ENCODE measurements at places on chromosomes 16 and 17.

- DNase-seq, result no peak
These were observed 8.8 kb downstream of the NFATC3 start for GRCh38 chr16:68093816-68094613.

DNA sequence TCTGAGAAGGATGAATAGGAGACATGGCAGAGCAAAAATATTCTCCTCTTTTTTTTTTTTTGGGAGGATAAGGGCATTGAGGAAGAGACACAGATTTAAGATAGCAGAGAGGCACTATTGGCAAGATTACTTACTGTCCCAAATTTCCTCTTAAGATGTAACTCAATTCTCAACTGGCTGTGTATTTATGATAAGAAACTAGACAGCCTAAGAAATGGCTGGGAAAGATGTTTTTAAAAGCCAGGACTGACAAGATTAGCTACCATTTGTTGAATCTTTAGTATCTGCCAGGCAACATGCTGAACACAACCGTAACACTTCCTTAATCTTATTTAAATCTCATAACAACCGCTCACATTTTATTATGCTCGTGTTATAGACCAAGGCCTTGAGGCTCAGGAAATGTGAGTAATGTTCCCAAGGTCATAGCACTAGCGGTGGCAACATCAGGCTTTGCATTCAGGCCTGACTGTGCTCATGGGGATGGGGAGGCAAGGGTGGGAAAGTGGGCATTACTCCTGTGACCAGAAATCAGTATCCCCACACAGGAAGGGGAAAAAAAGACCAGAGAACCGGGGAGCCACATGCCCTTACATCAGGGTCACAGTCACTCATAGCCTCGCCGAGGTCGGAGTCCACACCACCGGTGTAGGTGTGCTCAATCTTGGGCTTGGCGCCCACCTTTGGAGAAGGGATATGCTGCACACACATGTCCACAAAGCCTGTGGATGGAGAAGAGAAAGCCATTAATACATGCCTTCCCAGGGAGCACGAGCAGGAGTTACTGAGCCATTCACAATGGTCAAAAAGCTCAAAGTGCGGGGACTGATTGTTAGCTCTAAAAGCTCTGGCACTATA lies 15.6 kb downstream of the HIGD1B start:
- DNase-seq, result no peak

GRCh38 chr16:78648517-78648916 lies 549.1 kb downstream of the WWOX start:
- no peak for DNase-seq

DNA sequence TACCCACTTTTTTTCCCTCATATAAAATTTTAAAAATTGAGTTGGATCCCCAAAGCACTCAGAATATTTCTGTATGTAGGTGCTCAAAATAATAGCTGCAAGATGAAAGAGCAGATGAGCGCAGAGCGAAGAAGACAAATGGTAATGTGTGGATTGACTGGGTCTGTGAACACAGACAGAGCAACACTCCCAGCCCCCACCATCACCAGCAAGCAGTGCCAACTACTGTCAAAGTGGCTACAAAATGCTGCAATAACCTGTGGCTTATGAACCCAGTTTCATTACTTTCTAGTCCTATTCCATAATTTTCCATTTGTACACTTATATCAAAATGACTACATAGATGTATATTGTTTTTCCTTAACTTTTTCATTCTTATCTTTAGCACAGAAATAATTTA lies 137.2 kb downstream of the MYO1D start:
- no peak for DNase-seq

DNA sequence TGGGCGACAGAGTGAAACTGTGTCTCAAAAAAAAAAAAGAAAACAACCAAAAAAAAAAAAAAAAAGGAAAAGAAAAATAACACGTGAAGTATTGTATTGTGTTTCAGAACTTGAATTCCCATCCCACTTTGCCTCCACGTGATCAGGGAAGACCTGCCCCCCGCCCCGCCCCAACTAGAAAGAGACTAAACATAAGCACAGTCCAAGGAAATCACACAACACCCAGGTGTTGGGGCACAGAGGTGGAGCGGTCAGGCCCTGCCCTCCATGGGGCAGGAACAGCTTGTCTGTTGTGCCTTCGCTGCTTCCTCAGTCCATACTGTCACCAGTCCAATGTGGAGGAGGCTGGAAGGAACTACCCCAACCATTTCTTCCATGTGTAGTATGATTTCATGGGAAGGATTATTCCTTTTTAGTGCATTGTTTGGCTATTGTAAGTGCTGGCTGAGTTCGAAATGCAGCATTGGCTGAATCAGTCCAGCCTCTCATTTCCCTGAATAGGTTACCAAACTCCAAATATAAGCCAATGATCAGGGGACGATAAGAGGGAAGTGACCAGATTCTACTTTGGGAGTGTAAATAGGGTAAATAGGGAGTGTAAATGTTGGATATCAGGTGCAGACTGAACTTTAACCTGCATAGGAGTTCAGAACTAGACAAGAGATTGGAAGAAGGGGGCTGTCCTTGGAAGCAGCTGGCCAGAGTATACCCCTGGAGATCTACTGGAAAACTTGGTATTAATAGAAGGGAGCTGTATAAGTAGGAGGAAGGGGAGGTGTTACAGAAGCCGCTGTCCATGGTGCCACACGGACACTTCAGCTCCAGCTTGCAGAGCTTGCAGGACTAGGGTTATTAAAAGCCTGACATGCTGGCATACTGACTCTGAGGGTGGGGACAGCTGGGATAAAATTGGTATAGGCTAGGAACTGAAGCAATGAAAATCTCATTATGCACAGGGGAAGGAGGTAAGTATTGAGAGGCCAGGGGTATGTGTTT lies 50.7 kb downstream of the TANGO6 start:
- peak; percentile 10 for DNase-seq

- DNase-seq, result peak; percentile 14
These were observed 396.7 kb upstream of the MAF start for GRCh38 chr16:79997257-79997656.

All from AG08396 (cell line).